NAMALWA (cell line): ENCODE measurements at places on chromosomes 12 and 14.

DNA sequence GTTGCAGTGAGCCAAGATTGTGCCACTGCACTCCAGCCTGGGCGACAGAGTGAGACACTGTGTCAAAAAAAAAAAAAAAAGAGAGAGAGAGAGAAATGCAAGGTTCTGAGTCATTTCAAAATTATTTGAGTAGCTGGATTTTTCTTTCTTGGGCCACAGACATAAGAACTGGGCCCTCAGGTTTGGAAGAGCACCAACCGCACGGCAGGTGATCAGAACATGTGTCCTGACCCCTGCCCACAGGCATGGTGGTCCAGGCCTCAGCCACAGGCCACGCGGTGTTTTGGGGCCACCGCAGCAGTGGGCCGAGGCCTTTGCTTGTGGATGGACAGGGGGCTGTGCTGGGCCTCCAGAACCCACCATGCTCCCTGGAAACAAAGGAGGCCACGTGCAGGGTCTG lies 126.7 kb downstream of the CALM1 start:
- DNase-seq = no peak

- DNase-seq = no peak
Measured at GRCh38 chr12:81958406-81958805, 199.3 kb upstream of the PPFIA2 start.

- no peak for DNase-seq
Measured at GRCh38 chr14:101963052-101963451, 1.3 kb upstream of the DYNC1H1 start.

GRCh38 chr12:65156366-65156841 lies 13.0 kb upstream of the LEMD3 start:
- peak; percentile 34 for DNase-seq

- DNase-seq = no peak
Measured at GRCh38 chr12:107309020-107309419, 215.7 kb upstream of the CRY1 start.

- DNase-seq = no peak
Measured at GRCh38 chr12:131693149-131693548, 17.7 kb upstream of the SFSWAP start.

- no peak for DNase-seq
Measured at GRCh38 chr12:79843978-79844377, 90.9 kb downstream of the PPP1R12A start.

DNA sequence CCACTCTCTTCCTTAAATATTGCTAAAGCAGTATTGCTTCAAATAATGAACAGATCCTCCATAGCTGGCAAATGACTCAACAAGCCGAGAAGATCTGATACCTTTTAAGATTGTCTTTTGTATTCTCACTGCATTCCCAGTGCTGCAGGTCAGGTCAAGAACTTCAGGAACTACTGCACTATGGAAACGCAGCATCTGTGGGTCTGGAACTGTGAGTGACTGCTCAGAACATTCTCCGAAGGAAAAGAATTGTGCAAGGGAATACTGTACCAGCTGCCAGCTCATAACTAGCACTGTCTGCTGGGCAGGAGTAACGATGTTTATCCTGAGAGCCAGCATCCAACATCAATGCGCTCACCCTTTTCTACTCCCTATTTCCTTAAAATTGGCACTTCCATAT lies 348.0 kb upstream of the SOX5 start:
- DNase-seq = no peak

DNA sequence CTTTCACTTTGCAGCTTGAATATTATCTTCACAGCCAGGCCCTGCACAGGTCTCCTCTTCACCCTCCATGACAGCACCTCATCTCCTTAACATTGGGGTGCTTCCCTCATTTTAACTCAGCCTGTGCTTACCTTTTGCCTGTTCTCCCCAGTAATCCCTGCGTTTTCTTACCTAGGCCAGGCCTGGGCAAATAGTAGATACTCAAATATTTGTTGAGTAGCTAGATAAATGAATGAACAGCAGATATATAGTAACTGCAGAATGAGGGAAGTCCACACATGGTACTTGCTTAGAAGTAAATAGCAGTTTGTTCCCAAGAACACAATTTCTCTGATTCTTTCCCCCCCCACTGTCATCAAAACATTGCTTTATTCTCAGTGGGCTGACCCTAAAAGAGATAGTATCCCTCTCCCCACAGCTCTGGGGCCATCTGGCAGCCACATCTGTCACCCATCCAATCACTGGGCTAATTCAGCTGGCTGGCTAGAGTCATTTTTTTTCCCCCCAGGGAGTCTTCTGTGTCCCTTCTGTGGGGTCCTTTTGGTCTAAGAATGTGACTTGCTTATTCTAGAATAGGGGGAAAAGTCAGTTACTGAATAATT lies 43.2 kb downstream of the APPL2 start:
- no peak for DNase-seq

DNA sequence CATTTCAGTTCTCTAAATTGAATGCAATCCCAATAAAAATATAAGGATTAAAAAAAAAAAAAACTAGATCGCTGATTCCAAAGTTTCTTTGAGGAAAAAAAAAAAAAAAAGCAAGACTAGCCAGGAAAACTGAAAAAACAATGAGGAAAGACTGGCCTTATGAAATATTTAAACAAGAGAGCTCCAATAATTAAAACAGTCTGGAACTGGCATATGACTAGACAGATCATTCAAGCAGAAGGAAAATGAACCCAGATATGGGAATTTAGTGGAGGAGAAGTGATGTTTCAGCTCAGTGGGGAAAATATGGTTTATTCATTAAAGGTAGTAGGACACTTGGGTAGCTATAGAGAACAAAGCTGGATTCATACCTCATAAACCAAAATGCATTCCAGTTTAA lies 42.0 kb upstream of the TBC1D15 start:
- DNase-seq = no peak

DNA sequence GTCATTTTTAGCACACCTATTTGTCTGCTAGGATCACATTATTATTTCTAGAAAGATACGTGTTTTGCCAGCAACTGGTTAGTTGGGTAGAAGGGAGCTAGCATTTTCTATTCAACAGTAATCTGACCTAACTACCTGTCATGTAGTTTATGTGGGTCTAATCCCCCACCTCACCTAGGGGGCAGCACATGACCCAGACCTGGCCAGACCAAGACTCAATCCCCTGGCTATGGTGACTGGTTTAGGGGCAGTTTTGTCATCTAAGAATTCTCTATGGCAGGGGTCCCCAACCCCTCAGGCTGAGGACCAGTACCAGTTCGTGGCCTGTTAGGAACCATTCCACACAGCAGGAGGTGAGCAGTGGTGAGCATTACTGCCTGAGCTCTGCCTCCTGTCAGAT lies 29.5 kb upstream of the EVL start:
- no peak for DNase-seq

- no peak for DNase-seq
Measured at GRCh38 chr12:50057000-50057841, at the start of gene ASIC1. Gene ASIC1, plus strand, starts transcription at chr12:50057596. Its CDS starts 1,171 bp downstream, at chr12:50058767.

DNA sequence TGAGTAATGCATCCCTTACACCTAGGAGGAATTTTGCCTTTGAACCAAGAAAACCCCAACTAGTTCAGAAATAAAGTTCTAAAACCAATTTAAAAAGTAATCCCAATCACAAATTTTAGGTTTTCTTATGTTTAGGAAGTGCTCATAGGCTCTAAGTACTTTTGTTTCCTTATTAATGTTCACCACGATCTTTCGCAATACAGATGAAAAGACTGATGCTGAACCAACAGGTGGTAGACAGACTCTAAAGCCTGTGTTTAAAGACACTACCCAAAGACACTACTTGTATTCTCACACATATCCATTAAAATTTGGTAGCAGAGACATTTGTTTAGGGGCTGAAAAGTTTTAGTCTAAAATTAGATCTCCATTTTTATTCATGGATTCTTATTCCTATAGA lies 10.6 kb upstream of the PHLDA1 start:
- no peak for DNase-seq

- DNase-seq = peak; percentile 14
Measured at GRCh38 chr14:44149597-44149996, 357.5 kb downstream of the FSCB start.

DNA sequence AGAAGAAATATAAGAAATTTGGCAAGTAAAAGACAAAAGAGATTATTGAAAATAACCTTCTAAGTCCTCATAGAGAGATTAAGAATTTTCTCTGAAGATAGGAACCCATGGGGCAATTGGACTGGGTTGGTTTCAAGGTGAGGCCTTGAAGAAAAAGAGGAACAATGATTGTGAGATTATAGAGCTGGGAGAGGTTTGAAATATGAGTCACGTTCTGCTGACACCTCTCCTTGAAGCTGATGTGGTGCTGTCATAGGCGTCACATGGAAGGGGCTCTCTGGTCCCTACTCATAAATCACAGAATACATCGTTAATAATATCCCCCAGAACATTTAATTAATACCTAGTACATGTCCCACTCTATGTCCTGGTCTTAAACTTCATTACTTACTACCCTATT lies 227.6 kb upstream of the PDE3A start:
- no peak for DNase-seq

DNA sequence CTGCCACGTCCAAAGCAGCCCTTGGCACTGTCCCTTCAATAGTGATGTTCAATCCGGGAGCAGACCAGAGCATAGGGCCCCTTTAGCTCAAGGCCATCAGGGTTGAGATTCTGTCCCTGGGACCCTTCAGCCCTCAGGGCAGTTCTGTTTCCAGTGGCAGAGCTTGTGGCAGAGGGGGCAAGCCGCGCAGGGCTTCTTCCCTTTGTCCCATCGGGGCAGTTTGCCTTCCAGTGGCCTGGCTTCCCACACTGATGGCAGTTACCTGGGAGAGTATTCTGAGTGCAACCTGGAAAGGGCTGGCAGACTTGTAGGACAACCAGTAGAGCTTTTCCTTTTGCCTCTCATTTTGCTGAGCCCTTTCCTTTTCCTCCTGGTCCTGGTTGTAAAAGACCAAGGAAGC lies 43.7 kb upstream of the RNU6-8 start:
- DNase-seq = no peak

DNA sequence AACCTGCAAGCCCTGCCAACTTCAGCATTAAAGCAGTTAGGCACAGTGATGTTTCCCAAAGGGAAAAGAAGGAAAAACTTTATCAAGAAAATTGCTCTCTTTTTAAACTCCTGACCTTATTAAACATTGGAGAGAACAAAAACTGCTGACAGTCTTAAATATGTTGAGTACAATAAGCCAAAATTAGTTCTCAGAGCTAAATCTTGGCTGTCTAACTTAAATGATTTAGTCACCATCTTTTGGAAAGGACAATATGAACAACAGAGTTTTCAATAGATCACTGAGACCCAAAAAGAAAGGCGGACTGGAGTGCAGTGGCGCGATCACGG lies 70.8 kb downstream of the DUSP6 start:
- DNase-seq = no peak

- DNase-seq = no peak
Measured at GRCh38 chr12:131001493-131001892, 47.8 kb downstream of the ADGRD1 start.

GRCh38 chr12:105363890-105364289 lies 33.4 kb downstream of the C12orf75 start:
- no peak for DNase-seq

GRCh38 chr14:99217066-99217955 lies 54.7 kb downstream of the BCL11B start:
- DNase-seq = no peak

DNA sequence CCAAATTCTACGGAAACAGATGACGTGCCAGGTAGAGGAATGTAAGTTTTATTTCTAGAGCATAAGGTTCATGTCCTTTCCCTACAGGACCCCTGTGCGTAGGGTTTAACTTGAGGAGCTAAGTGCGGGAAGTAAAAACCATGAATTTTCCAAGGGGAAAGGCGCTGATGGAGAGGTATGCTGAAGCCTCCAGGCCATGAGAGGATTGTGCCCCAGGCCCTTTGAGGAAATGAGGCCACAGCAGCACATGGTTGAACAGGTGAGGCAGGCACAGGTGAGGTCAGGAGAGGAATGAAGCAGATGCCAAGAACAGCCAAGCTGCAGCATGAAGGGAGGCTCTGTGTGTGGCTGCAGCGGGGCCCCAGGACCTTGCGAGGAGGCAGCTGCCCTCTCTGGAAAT lies 14.7 kb downstream of the ESRRB start:
- DNase-seq = no peak

- DNase-seq = no peak
Measured at GRCh38 chr12:48366131-48366530, 15.4 kb upstream of the ZNF641 start.

GRCh38 chr12:58678753-58679152 lies 241.6 kb downstream of the LRIG3 start:
- no peak for DNase-seq

GRCh38 chr14:90168425-90169105 lies 87.8 kb upstream of the PSMC1 start:
- DNase-seq = no peak

- DNase-seq = no peak
Measured at GRCh38 chr14:105069871-105070759, 4.9 kb upstream of the GPR132 start.

DNA sequence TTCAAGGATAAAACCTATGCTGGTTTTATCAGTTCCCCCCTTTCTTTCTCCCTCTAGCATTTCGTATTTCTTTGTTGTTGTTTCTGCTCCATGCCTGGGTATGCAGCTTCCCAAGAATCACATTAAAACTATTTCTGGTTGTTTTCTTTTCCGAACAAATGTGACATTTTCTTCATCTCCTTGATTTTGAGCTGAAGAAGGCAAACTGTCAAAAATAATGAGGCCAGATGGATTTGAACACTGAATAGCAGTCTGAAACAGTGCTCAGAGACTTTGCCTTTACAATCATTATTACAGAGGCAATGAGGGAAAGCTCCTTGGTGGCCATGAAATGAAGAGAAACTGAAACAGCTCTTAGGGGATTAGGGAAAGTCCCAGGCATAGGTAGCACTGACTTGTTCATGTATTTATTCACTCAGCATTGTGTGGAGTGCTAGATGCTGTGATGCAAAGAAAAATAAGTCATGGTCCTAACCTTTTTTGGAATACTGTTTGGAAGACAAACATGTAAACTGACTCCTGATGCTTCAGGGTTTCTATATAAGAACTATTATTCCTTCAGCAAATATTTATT lies 319.5 kb downstream of the FUT8 start:
- DNase-seq = no peak

DNA sequence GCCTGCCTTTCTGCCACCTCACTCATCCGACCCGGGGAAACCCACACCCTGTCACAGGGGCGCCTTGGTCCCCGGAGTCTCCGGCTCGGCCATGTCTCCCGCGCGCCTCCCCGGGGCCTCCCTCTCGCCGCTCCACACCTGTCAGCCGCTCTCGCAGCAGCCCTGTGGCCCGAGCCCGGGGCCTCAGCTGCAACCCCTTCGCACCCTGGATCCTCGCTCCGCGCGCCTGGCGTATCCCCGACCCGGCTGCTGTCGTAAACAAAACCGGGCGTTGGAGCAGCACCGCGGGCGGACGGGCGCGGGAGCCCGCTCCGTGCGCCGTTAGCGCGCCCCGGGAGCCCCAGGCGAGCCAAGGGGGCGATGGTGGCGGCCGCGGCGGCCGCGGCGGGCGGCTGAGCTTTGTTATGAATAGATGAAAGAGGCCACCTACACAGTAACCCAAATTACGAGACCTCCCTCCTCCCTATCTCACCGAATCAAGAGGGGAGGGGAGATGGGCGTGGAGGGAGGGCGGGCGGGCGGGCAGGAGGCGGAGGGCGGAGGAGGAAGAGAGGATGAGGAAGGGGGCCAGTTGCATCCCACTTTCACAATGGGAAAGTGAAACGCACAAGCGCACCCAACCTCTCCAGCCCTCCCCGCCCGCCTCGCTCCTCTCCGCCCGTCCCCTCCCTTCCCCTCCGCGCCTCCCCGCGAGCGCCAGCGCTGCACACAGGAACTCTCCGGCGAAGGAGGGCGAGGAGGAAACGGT lies at the start of gene PLXNC1:
Gene PLXNC1, plus strand, starts transcription at position 587 of the 748 bp plus-strand sequence. CDS start 395 bp downstream, outside the sequence.
- DNase-seq = peak; percentile 50

GRCh38 chr14:66746316-66747006 lies 238.5 kb downstream of the GPHN start:
- peak; percentile 34 for DNase-seq

- no peak for DNase-seq
Measured at GRCh38 chr14:93715279-93715927, 72.9 kb downstream of the PRIMA1 start.

- DNase-seq = no peak
Measured at GRCh38 chr12:25757037-25757665, 201.3 kb upstream of the RASSF8 start.
